B cell (primary cell): ENCODE measurements at places on chromosomes 2 and 18.

- peak; percentile 92 for DNase-seq
These were observed 102.2 kb upstream of the RAB6C start for GRCh38 chr2:129877289-129877741.

GRCh38 chr2:36173760-36174404 is 181.7 kb upstream of the CRIM1 start:
- no peak for DNase-seq

DNA sequence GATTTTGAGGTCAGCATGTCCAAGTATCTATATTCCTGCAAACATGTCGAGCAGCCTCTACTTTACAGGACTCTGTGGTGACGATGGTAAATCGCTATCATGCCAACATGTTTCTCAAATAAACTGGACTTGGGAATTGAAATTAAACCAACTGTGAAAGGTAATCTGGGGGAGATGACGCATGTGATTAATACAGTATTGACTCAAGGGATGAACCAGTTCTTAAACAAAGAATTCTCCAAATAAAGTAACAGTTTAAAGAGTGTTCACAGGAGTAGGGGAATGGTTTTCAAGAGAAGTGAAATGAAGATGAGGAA is 54.3 kb downstream of the THUMPD2 start:
- no peak for DNase-seq

GRCh38 chr2:97726261-97727064 is 13.1 kb downstream of the ZAP70 start:
- no peak for DNase-seq
